Cerebellar nuclear complex (tissue), 1 donor: ENCODE measurements at places on chromosomes 16 and 17.

GRCh38 chr16:87474566-87474996 lies 18.2 kb downstream of the ZCCHC14 start:
- no peak for DNase-seq

DNA sequence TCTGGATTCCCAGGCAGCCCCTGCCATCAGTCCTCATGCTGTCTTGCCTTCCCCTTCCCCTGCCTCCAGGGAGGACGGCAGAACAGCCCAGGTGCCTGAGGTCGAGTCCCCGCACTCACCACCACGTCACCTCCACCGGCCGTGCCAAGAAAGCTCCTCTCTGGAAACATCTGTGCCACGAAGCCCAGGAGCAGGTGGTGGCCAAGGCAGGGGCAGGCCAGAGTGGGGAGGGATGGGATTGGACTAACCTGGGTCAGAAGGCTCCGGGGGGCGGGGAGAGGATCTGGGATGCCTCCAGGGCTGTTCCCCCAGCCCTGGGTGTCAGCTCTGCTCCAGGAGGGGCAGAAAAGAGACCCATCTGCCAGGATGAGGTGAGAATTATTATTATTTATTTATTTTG lies 7.4 kb upstream of the DPEP1 start:
- DNase-seq, result no peak

DNA sequence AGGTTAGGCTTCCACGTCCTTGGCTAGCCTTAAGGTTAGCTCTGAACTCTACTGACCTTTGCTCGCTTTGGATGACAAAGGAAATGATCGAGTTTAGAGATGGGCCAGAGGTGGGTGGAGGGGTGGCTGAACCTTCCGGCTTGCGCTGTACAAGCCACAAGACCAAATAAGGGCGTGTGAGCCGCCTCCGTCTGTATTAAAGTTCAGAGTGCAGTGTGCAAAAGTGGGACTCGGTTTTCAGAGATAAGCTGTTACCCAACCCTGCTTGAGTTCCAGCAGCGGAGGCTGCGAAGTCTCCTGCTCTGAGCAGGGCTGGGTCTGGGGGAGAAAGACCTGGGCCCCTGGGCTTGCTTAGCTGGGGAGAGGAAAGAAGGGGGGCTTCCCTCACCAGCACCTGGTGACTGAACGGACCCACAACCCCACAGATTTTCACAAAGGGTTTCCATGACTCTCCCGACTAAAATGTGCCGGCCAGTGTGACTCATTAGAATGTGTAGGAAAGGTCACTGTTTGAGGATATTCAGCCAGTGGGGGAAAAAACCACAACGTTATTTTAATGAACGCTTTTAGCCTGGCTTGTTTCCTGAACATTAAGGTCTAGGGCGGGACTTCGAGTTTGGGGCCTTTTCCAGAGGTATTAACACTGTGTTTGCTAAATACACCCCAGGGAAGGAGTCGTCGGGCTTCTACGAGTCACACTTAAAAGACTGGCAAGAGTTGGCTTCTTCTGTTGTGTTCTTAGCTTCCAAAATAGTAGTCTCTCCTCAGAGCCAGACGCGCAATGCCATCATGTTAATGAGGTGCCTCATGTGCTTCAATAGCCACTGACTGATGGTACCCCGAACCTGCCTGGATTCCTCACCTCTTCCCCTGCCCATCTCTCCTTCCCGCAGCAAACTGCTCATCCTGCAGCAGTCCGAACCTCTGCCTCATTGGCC lies 67.0 kb downstream of the CENPV start:
- no peak for DNase-seq

GRCh38 chr17:9206741-9207332 lies 185.5 kb downstream of the NTN1 start:
- no peak for DNase-seq

DNA sequence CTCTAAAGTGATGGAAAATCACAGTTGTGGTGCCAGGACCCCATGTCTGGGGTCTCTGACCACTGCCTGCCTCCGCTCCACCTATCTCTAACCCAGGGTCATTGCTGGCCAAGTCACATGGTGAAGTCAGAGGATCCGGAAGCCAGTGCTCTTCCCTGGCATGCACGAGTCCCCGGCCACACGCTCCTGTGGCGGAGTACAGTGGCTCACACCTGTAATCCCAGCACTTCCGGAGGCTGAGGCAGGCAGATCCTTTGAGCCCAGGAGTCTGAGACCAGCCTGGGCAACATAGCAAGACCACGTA lies 21.5 kb upstream of the RBFOX3 start:
- no peak for DNase-seq
